ENCODE measurements at places on chromosomes 2 and 18. TPM values are rescaled to one million over a fixed set of nuclear protein-coding genes. Genes with fewer than 3 reads are reported as not detected.

The ECEL1 gene
- not detected for total RNA-seq

The CKAP2L gene
- total RNA-seq: 0.30 TPM

The SLC16A14 gene
- 3.0 TPM for total RNA-seq

The TRPM8 gene
- not detected for total RNA-seq

The L3MBTL4 gene
- total RNA-seq: 0.59 TPM

The PLGLB1 gene
- 2.7 TPM for total RNA-seq

DNA sequence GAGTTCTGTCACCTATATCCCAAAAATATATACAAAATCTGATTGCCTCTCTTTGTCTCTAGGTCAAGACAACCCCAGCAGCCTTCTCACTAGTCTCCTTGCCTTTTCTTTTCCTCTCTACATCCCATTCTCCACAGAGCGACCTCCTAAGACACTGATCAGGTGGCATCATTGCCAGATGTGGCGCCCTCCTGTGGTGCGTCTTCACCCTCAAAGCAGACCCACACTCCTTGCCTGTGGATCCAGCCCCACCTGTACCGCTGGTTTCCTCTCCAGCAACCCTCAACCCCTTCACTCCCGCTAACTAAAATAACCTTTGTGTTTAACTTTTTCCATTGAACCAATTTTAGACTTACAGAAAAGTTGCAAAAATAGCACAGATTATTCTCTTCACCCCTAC, 273.3 kb downstream of the GLI2 start:
- no peak for DNase-seq

DNA sequence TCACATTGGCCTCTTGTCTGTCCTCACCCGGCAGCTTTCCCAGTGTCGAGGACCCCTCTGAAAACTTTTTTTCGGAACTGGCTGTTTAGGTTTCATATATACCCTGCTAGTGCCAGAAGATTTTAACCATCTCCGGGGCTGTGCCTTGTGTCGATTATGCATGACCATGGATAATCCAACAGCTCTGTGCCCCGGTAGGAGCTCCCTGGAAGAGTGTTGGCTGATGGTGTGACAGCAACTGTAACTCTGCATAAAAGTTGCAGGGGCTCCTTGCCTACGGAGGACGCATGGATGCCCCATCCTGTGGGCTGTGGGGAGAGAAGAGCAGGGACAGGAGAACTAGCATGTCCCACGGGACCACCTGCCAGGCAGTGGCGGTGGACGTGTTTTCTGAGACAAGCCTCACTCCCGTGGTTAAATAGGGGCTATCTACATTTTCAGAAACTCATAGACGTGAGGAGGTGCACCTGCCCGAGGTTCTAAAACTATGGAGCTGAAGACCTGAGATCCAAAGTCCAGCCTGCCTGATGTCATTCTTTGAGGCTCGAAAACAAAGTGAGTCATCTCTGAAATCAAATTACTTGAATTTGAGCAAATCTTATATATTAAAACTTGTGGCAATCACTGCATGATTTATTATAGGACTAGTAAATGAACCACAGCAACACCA, 437.2 kb upstream of the HS6ST1 start:
- no peak for DNase-seq

- no peak for DNase-seq
These were observed 173.7 kb downstream of the ACKR3 start for GRCh38 chr2:236743039-236743920.

DNA sequence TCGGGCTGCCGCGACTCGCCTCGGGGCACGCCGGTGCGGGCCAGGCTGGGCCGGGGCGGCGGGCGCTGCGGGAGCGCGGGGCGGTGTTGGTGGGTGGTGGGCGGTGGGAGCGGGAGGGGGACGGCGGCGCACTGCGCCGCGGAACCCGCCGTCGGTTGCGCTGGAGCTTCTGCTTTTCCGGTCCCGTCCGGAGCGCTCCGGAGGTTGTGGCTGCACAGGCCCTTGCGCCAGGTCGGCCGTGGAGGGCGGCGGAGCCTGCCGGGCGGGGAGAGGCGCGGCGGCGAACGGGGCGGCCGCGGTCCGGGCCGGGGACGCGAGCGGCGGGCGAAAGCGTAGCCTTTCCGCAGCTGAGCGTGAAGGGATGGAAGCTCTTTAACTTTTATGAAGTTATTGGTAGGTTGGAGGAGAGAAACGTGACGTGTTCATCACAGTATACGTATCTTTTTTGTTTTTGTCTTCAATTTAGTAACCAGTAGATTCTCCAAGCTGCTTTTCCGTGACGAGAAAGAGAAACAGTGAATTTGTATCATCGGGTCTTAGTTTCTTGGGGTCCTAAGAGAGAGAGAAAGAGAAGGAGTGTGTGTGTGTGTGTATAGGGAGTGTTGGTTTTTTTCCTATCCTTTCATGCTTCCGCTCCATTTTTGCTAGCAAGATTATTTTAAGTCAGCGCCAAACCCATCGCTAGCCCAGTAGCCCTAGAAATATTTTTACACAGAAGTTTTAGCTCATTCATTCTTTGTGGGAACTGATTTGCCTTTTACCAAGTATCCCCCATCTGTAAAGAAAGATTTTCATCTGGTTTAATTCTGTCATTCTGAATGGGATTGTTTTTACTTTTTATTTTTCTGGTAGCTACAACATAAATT, 535 bp downstream of the ATG4B start:
- DNase-seq: no peak

- no peak for DNase-seq
These were observed 150.2 kb upstream of the ZEB2 start for GRCh38 chr2:144670080-144670479.

- no peak for DNase-seq
These were observed 60.1 kb downstream of the ARHGEF4 start for GRCh38 chr2:130896813-130897212.

- no peak for DNase-seq
These were observed 3.3 kb downstream of the SLC9A2 start for GRCh38 chr2:102622646-102623045.

GRCh38 chr2:135709992-135710391, 31.7 kb upstream of the UBXN4 start:
- peak; percentile 61 for DNase-seq

GRCh38 chr2:10837298-10838266, 25.0 kb upstream of the PDIA6 start:
- DNase-seq: no peak

DNA sequence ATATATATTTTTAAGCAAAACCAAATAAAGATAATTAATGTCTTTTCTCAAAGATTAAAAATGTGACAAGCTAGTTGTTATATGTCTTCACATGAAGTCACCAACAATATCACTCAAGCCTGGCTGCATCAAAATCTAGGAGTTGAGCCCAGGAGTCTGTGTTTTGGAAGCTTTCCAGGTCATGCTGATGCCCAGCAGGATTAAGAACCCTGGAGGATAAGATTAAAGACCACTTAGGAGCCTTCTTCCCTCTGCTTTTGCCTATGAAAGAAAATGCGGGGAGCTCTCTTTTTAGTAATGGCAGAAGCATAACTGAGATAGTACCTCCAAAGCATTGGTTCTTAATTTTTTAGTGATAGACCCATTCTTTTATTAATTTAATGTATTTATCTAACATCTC, 157.4 kb downstream of the ASXL3 start:
- DNase-seq: no peak

DNA sequence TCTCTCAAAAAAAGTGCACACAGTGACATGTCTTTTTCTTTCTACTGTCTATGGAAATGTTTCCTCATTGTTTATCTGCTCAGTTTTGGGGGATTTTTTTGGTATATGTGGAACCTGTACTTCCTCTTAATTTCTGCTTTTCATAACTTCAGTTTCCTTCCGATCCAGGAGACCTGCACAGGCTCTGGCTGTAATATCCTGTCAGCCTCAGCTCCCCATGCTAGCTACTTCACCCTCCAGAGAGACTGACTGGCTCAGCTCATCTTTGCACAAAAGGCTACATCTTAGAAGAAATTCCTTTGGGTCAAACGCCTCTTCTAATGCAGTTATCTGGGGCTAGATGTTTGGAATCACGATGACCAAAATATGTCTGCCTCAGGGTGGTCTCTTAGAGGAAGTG, 378.4 kb downstream of the RND3 start:
- DNase-seq: no peak

- DNase-seq: no peak
These were observed 41.9 kb downstream of the PRKD3 start for GRCh38 chr2:37282746-37283145.

DNA sequence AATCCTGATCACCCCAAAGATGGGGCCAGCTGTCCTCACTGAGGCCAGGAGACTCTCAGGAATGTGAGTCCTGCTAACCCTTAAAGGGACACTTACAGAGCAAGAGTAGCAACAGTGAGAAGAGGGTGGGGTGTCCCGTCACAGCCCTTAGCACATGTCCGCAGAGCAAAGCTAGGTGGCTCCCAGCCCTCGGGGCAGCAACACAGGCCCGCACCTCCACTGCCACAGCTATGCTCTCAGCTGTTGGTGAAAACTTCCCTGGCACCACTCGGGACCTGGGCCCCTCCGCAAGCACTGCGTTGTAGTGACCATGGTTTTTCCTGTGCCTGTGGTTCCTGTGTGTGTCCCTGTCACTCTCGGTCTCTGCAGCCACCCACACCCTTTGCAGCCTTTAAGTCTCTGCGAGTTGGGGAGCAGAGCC, 76.4 kb upstream of the UXS1 start:
- no peak for DNase-seq

DNA sequence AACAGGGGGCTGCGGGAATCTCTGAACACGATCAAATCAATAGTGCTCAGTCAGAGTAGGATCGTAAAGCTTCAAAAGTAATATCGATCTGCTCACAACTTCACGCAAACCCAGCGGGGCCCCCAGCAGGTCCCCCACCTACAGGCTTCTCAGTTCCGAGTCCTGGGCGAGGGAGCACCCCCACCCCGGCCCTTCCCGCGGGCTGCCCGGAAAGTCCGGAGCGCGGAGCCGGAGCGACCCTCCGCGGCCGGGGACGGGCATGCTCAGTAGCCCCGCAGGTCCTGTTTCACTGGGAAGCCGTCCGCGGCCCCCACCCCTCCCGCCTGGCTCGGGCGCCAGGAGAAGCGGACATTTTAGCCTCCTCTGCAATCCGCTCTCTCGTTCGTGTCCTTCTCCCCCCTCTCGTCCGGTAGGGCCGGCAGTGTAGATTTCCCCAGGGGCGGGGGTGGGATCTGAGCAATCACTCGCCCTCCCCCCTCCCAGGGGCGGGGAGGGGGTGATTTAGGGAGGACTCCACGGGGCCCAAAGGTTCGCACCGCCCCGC, 3.3 kb upstream of the SPRED2 start:
- peak; percentile 91 for DNase-seq

DNA sequence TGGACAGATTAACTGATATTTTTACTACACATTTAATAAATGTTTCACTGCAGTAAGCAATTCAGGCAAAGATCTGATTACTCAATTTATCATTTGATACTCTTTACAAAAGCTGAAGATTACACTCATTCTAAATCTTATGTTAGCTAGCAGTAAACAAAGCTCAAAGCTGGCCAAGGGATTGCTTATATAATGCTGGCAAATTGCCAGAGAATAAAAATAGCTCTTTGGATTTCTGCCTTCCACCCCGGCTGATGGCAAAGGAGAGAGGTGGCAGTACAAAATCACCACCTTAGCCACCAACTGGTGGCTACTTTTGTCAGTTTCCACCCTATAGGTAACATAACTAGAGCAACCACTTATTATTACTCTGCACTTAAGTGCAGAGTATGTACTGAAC, 320.5 kb downstream of the FSIP2 start:
- no peak for DNase-seq

GRCh38 chr2:60356346-60356745, 197.1 kb downstream of the BCL11A start:
- DNase-seq: no peak

DNA sequence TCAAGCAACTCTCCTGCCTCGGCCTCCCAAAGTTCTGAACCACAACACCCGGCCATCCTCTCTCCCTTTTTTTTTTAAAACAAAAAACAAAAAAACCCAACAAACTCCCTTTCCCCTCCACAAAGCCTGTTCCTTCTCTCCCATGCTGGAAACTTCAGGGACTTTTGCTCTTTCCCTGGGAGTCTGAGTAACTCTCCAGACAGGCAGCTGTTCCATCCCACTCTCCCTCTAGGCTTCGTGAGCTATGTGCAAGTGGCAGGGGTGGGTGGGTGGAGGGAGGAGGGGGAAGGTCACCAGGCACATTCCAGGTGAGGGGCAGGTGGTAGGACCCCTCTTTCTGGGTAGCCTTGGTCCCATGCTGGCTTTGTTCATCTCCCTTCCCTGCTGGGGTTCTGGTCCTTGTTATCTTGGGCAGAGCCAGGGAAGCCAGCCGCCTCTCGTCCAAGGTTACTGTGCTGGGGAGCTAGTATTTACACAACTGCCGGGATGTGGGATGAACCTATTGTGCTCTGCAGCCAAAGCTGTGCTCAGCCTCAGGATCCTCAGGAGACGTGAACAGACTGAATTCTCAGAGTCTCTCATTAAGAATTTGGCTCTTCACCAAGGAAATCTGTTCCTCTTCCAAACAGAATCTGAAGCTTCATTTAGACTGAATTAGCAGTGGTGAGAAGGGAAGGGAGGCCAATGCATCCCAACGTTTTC, 106.9 kb downstream of the LIPG start:
- peak; percentile 76 for DNase-seq

DNA sequence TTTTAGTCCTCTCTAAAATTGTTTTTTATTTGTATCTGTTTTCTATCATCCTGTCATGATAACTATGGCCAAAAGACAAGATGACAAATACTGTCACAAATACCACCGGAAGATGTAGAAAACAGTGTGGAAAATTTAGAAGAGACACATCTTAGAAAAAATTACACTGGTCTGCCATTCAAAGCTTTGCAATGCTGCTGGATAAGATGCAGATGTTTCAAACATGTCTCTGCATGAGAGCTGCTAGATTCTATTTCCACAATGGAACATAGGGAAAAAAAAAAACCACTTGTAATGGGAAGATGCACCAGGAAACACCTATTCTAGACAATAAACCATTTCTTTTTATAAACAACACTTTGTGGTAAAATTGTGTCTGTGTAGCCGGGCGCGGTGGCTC, 5.8 kb upstream of the TAF1B start:
- no peak for DNase-seq

DNA sequence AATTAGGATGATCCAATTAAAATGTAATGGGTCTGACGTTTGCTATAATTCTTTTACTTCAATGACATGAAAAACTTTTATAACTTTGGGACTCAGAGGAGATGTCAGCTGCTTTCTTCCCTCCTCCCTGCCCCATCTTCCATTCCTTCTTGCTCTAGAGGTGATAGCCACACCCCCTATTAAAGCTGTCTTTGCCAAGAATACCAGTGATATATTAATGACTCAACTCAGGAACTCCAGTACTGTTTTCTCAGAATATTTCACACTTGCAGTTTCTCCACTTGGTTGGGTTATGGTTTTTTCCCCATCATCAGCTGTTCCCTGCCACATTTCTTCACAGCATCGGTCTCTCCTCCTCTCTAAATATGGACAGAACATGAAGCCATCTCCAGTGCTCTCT, 184.0 kb downstream of the KCNE4 start:
- no peak for DNase-seq

DNA sequence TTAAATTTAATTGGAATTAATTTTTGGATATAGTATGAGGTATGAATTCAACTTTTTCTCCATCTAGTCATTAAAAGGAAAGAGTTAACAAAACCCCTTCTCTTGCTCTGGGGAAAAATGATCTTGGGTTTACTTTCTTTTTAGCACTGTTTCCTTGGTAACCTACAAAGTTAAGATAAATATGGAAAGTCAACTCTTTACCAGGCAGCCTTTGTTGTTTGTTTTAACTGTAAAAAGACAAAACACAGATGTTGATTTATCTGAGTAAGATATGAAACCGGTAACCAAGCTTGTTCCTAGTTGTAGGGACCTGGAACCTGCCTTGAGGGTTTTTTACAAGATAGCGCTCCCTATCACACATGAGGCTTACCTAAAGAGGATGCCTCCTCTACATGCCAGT, 10.1 kb upstream of the SANBR start:
- no peak for DNase-seq
